ENCODE measurements at places on chromosomes 5 and 9.

- DNase-seq: no peak
Observed at GRCh38 chr9:127858041-127858512, 3.6 kb upstream of the ENG start.

GRCh38 chr5:62922191-62922590, 343.6 kb downstream of the LRRC70 start:
- DNase-seq: no peak

- no peak for DNase-seq
Observed at GRCh38 chr5:15234911-15235310, 265.1 kb upstream of the FBXL7 start.

DNA sequence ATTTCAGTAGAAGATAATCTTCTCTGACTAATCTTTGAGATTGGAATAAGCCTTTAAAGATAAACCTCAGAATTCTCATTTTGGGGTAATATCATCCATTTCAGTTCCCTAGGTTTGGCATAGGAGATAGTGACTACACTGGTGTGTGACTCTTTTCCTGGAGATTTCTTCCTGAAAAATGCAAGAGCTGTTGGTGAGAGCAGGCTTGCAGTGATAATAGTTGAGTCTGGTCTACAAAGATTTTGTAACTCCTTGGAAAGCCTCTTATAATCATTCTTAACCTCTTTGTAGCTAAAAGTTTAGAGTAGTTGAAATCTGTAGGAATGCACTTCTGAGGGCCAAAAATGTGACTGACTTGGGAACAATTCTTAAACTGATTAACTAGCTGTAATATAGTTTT, 23.4 kb downstream of the RANBP17 start:
- DNase-seq: no peak

GRCh38 chr9:135239100-135239768, 151.8 kb downstream of the OLFM1 start:
- DNase-seq: no peak

- peak; percentile 39 for DNase-seq
Observed at GRCh38 chr9:12271421-12271891, 421.7 kb upstream of the TYRP1 start.

DNA sequence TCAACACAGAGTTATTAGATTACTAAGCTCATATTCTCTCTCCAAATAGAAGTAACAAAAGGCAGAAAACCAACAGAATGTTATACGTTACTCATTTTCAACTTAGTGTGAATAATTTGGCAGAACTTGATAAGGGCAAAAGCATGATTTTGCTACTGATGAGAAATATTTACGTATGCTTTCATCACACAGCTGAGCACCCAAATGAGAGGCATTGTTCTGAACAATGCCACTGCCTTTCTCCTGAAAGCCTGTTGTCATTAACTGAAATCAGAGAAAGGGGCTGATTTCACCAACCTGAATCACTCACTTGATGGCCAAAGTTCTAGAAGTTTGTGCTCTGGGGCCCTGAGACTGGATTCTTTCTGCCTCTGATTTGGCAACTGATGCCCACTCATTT, 367.5 kb upstream of the PTGER4 start:
- no peak for DNase-seq

DNA sequence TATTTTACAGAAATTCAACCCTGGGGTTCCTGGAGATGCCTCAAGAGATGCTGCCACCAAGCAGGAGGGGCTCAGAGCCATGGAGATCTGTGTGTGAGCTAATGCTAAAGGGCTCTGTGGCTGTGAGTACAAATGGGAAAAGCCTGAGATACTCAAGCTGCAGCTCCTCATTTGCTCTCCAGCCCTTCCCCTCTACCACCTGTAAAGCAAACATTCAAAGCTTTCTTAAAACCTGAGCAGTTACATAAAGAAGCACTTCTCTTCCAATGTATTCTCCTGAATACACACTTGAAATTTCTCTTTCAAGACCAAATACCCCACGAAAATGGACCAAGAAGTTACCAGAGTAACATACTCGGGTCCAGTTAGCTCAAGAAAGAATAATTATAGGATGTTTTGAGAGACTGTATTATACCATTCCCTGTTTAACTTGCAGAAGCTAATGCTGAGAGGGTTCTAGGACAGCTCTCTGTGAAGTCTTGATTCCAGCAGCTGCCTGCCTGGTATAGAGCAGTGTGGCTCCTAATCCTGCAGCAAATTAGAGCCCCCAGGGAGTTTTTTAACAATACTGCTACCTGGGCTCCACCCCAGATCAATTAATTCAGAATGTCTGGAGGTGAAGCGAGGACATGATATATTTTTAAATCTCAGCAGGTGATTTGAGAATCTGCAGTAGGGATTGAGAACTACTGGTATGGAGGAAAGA, 21.1 kb downstream of the RGS7BP start:
- no peak for DNase-seq

DNA sequence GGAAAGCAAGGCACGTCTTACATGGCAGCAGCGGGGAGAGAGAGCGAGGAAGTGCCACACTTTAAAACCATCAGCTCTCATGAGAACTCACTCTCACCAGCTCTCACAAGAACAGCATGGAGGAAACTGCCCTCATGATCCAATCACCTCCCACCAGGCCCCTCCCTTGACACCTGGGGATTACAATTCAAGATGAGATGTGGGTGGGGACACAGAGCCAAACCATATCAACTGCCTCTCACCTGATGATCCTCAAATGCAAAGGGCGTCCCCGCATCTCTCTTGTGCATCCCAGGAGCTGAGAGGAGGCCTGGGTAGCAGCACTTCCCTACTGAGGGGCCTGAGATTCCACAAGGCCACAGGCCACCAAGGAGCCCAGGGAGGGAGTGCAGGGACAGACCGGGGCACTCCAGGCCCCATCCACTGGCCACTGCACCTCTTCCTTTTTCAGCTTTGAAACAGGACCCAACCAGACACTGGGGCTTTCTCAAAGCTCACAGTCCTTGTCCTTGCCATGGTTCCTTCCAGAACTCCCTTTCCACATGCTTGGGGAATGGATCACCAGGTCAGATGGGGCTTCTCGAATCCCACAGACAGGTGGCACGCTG, 54.5 kb upstream of the IL17B start:
- no peak for DNase-seq

DNA sequence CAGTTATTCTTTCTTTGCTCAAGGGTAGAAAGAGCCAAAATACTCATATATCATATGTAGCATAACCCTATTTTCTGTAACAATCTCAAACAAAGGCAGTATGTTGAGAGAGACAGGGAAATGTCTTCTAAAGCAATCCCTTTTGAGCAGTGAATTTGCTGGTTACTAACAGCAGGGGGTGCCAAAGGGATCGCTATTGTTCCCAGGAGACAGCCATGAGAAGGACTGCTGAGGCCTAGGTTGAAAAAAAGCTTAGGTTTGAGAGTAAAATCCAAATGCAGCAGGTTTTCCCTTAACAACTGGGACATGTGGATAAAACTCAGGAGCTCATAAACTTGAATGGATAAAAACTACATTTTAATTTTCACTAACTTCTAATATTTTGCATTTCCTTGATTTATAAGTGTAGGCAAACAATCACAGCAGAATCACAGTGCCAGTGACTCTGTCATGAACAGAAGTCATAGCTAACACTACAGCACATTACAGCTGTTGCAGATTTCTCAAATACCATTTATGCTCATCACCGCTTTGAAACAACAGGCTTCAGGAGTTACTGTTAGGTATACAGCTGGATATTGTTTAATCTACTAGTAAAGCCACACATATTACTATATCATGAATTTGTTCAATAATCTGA, 148.4 kb downstream of the MAPKAP1 start:
- peak; percentile 81 for DNase-seq

DNA sequence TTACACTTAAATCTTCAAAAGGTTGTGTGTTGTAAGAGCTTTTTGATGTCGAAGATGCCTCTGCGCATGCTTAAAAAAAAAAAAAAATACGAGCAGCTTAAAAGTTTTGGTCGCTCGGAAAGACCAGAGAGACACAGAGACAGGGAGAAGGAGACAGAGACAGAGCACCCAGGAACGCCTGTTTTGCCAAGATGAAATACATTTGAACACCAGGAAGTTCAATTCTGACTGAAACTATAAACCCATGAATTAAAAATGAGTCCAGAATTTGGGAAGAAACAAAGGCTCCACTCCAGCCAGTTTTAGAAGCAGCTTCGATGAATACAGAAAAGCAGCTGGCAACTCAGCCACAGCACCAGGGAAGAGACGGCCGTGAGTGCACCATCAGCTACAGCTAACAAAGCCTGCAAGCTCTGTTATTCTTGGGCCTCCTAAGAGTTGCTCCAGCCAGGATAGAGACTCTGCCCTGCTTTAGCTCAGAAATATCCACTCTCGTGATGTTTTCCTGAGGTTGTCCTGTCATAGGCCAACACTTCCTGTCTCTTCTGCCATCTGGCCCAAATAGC, 2.5 kb upstream of the ZNF474 start:
- peak; percentile 11 for DNase-seq

GRCh38 chr5:22465177-22465576, 388.0 kb downstream of the CDH12 start:
- DNase-seq: no peak

DNA sequence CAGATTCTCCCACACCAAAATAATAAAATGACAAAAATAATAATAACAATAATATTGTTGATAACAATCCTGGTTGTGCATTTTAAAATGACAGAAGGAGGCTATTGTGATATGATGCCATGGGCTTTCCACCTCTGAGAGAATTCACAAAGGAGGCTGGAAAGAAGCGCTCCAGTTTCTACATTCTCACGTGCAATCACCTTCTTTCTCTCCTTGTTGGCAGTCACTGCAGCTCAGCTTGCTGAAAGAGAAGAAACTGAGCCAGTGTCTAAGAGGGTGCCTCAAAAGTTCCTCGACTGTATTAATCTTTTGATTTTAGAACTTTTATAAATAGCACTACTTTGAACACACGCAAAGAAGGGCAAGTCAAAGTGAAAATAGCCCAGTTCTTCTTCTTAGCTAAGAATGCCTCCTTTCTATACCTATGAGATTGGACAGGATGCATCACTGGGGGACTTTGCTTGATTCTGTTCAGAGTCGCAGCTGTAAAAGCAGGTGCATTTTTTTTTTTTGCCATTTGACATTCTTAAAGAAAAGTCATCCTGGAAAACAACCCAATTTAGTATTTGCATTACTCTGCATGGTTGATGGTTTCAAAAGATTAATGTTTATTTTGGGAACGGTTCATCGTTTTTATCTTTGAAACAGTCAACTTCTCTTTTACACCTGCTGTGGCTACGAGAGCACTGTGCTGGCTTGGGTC, 12.4 kb upstream of the SUB1 start:
- DNase-seq: no peak

DNA sequence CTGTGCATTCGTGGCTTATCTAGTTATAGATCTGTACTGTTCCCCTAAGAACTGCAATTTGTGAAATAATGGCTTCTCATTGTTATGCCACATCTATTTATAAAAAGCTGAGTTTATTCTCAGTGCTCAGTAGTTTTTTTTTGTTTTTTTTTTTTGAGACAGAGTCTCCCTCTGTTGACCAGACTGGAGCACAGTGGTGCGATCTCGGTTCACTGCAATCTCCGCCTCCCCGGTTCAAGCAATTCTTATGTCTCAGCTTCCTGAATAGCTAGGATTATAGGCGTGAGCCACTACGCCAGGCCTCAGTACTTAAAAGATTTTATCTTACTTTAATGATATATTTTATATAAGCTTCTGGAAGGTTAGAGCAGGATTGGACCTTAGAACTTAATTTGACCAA, 19.0 kb downstream of the SEC61B start:
- no peak for DNase-seq

DNA sequence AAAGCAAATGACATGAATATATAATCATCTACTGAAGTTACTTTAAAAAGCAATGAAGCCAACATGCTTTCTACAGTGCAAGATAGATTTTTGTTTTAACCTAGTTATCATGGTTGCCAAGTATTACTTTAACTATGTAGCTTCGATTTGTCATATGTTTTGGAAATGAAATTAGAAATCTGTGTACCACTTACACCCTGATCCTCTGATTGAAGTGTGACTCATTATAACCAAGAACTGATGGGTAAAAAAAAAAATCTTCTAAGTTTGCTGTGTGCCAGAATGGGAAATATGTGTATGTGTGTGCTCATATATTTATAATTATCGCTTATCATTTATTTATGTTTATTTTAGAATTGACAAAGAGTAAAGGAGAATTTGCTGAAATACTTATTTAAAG, 9.1 kb upstream of the CDC42SE2 start:
- DNase-seq: no peak

DNA sequence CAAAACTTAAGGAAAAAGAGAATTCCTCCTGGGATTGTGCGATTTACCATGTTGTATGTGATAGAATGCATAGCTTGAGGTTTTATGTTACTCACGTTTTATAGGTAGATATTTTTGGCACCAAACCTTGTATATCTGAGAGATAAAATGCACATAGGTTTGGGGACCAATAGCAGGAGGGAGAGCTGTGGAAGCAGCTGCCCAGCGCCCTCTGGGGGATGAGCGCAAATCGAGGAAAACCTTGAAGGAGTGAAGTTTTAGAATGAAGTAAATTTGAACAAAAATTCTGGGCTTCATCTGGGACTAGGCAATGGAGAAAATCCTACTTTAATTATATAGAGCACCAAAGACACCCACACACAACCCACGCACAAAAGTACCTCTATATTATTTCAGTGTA, 197.0 kb downstream of the ADCY2 start:
- no peak for DNase-seq

- no peak for DNase-seq
Observed at GRCh38 chr5:68122439-68123328, 92.9 kb upstream of the PIK3R1 start.

DNA sequence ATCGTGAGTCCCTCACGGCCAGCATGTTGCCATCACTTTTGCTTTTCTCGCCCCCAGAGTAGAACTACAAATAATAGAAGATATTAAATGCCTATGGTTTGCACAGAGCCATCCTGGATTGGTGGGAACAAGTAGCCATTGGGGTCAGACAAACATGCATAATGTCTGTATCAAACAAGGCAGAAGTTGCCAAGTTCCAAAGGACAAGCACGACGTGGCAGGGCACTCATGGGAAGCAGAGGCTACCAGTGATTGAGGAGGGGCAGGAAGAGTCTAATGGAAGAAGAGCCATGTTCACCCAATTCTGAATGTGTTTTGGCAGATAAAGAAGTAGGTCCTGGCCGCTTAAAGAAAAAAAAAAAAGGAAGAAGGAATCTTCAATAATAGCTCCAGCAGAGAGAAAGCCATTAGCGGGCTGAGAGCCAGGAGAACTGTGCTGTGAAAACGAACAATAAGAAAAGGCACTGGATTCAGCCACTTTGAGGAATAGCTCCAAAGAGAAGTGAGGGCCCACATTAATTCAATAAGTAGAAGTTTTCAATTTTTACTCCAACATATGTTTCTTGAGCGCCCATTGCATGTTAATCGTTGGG, 153.7 kb upstream of the ADCY2 start:
- DNase-seq: no peak
